Memory B cell (primary cell): ENCODE measurements at places on chromosomes 2 and 18.
A peak's percentile ranks its signal among the peaks of the same experiment; 100 is the strongest.

GRCh38 chr2:237630216-237631000 is 3.0 kb downstream of the LRRFIP1 start:
- H3K27ac ChIP-seq: no peak overlapping the region
- peaks cover 2% of the 10 kb centered on the region for H3K36me3 ChIP-seq
- H3K4me3 ChIP-seq: no peak overlapping the region
- DNase-seq: no peak

GRCh38 chr2:165070076-165070475 is 114.8 kb upstream of the SLC38A11 start:
- no peak for DNase-seq
- no peaks in the 10 kb centered on the region for H3K4me1 ChIP-seq
- H3K4me3 ChIP-seq: no peak overlapping the region
- no peak overlapping the region for H3K27ac ChIP-seq

DNA sequence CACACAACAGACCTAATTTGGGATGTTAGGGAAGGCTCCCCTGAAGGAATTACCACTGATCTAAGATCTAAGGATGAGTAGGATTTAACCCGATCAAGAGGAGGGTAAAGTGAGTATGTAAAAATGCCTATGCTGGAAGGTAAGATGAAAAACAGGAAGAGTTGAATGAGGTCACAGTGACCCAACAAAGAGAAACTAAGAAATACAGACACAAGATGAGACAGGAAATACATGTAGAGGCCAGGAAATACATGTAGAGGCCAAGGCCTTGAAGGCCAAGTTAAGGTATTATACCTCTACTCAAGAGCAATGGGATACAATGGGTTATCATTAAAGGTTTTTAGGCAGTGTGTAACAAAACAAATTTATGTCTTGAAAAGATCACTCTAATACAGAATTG is 131.6 kb upstream of the TANK start:
- no peak overlapping the region for H3K4me3 ChIP-seq
- no peak overlapping the region for H3K27ac ChIP-seq
- H3K4me1 ChIP-seq: no peaks in the 10 kb centered on the region

DNA sequence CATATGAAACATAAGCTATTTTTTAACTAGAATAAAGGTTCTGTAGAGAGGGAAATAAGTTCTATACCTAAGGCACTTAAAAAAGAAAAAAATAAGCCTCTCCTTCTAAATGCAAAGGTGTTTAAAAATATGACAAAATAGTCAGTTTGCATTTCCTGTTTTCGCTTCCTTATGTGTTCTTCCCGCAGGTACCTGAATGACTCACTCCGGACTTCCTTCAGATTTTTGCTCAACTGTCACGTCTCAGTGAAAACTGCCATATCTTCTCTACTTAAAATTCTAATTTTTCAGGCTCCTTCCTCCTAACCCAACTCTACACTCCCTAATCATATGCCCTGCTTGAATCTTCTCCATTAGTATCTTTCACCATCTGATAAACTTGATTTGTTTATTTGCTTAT is 1333.1 kb downstream of the LRP1B start:
- no peak for DNase-seq
- H3K27me3 ChIP-seq: no peaks in the 10 kb centered on the region
- peak overlapping the region; percentile 9 for H3K4me3 ChIP-seq
- H3K36me3 ChIP-seq: no peaks in the 10 kb centered on the region
- H3K4me1 ChIP-seq: peaks cover 4% of the 10 kb centered on the region

- no peak overlapping the region for H3K27ac ChIP-seq
- no peaks in the 10 kb centered on the region for H3K4me1 ChIP-seq
- DNase-seq: no peak
- H3K27me3 ChIP-seq: no peaks in the 10 kb centered on the region
These were observed 189.2 kb upstream of the DSEL start for GRCh38 chr18:67705748-67706147.

- no peaks in the 10 kb centered on the region for H3K27me3 ChIP-seq
- H3K36me3 ChIP-seq: no peaks in the 10 kb centered on the region
- H3K4me3 ChIP-seq: no peak overlapping the region
- DNase-seq: no peak
- H3K4me1 ChIP-seq: peaks cover 11% of the 10 kb centered on the region
These were observed 16.8 kb upstream of the CUL3 start for GRCh38 chr2:224601923-224602322.

DNA sequence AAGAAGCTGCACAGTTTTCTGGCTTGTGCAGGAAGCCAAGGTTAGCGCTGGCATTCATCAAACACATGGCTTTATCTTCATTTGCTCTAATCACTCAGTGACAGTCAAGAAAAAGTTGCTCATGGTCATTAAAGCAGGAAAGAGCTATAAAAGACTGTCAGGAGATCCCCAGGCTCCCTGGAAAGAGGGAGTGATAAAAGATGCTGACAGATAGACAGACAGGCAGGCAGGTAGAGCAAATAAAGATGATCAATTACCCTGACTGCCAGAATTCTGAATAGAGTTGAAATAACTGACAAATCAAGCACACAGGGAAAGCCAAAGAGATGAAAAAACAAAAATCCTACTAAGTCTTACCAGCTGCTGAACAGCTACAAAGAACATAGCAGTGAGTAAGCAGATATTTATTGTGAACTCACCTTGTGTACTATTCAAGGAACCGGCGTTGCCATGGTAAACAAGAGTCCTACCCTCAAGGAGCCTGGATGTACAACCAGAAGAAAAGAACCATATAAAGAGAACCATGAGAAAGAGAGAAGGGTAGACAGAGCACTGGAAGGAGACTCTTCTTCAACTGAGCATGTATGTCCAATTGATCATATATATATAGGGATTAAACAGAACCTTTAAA is 68.0 kb downstream of the RNF152 start:
- H3K27ac ChIP-seq: no peak overlapping the region
- H3K27me3 ChIP-seq: peaks cover 6% of the 10 kb centered on the region

DNA sequence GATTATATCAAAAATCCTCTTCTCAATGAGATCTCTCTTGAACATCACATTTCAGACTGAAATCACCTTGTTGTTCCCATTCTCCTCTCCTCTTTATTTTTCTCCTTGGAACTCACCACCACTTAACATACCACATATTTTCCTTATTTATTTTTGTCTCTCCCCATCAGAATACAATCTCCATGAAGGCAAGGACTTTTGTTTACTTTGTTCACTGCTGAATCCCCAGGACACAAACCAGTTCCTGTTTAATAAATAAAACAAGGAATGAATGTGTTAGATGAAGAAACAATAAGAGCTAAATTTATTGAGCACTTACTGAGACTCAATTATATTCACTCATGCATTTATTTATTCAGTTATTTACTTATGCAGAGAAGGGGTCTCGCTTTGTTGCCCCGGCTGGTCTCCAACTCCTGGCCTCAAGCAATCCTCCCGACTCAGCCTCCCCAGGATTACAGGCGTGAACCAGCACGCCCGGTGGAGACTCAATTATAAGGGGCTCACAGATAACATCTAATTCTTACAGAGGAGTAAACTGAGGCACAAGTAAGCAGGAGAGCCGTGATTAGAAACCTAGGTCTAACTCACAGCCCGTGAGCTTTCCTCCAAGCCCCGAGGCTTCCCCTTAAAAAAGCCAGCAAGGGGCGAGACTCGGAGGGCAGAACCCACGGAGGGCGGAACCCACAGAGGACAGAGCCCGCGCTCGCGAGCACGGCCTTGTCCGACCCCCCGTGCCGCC is 616 bp upstream of the TAF1B start:
- peak overlapping the region; percentile 94 for H3K4me3 ChIP-seq
- DNase-seq: no peak
- no peaks in the 10 kb centered on the region for H3K27me3 ChIP-seq
- H3K4me1 ChIP-seq: peaks cover 24% of the 10 kb centered on the region
- H3K27ac ChIP-seq: peak overlapping the region; percentile 91
- H3K36me3 ChIP-seq: peaks cover 9% of the 10 kb centered on the region

DNA sequence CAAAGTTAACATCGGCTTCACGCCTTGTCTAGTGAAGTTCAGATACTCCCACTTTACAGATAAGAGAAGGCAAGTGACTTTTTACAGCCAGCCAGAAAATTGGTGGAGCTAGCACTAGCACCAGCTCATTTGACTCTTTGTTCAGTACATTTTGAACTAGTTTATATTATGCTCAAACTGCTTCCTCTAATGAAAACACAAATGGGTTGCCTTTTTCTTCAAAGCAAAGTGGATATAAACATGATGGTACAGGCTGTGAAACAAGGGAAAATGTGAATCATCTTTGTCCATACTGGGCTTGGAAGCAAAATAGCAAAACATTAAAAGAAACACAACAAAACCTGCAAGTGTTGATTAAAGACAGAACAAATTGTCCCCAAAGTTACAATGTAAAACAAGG is 99.6 kb upstream of the LHCGR start:
- H3K27me3 ChIP-seq: peaks cover 6% of the 10 kb centered on the region
- no peak overlapping the region for H3K4me3 ChIP-seq
- DNase-seq: no peak
- no peak overlapping the region for H3K27ac ChIP-seq
- no peaks in the 10 kb centered on the region for H3K36me3 ChIP-seq

DNA sequence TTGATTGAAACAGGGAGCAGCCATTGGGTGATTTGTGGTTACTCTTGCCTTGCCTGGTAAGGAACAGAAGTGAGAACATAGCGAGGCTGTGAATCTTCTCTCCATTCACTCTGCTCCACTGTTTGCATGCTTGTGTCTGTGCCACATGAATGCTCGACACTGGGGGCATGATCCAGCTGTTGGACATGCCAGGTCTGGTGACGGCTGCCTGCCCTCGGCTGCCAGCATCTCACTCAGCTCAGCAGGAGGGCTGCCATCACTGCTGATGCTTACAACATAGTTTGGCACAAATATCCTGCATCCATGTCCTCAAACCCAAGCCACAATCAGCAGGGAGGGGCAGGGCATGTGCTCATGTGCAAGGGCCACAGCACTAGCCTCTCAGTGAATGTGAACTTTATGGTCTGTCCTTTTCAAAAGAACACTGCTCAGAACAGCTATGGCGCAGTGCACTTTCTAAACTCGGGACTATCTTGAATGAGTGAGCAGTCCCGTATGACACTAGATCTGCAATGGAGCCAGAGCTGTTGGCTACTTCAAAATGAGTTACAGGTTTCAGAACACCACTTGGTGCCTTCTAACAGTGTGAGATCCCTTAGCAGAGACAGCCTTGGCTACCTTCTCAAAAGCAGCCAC is 126.3 kb downstream of the NRP2 start:
- H3K27ac ChIP-seq: no peak overlapping the region
- H3K4me1 ChIP-seq: no peaks in the 10 kb centered on the region
- peaks cover 9% of the 10 kb centered on the region for H3K27me3 ChIP-seq
- no peaks in the 10 kb centered on the region for H3K36me3 ChIP-seq
- DNase-seq: no peak

- H3K4me3 ChIP-seq: no peak overlapping the region
- DNase-seq: no peak
- H3K27me3 ChIP-seq: peaks cover 1% of the 10 kb centered on the region
- no peaks in the 10 kb centered on the region for H3K4me1 ChIP-seq
- H3K27ac ChIP-seq: no peak overlapping the region
- H3K36me3 ChIP-seq: no peaks in the 10 kb centered on the region
These were observed 47.2 kb downstream of the SDC1 start for GRCh38 chr2:20177556-20178248.

DNA sequence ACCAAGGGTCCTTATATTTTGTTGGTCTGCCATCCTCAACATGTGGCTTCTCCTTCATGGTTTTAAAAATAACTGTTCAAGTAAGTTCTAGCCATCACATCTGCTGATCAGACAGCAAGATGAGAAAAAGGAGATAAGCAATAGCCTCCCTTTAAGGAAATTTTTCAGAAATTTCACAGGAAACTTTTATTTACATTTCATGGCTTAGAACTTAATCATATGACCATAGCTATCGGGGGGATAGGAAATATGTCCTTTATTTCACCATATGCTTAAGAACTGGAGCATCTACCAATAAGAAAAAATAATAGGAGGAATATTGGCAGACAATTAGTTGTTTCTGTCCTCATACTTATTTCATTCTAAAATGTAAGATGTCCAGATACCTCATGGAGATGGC is 16.2 kb downstream of the ATF2 start:
- no peaks in the 10 kb centered on the region for H3K27me3 ChIP-seq
- no peak overlapping the region for H3K4me3 ChIP-seq
- H3K27ac ChIP-seq: no peak overlapping the region
- H3K36me3 ChIP-seq: peaks cover 7% of the 10 kb centered on the region
- H3K4me1 ChIP-seq: peaks cover 23% of the 10 kb centered on the region

- H3K27me3 ChIP-seq: no peaks in the 10 kb centered on the region
- H3K4me1 ChIP-seq: no peaks in the 10 kb centered on the region
- no peak overlapping the region for H3K4me3 ChIP-seq
- H3K36me3 ChIP-seq: peaks cover 42% of the 10 kb centered on the region
- DNase-seq: no peak
These were observed 278.2 kb upstream of the EPAS1 start for GRCh38 chr2:46018773-46019591.

GRCh38 chr2:112184121-112184520 is 45.9 kb downstream of the FBLN7 start:
- no peak overlapping the region for H3K27ac ChIP-seq
- peaks cover 17% of the 10 kb centered on the region for H3K4me1 ChIP-seq
- H3K27me3 ChIP-seq: peaks cover 8% of the 10 kb centered on the region
- H3K36me3 ChIP-seq: no peaks in the 10 kb centered on the region

DNA sequence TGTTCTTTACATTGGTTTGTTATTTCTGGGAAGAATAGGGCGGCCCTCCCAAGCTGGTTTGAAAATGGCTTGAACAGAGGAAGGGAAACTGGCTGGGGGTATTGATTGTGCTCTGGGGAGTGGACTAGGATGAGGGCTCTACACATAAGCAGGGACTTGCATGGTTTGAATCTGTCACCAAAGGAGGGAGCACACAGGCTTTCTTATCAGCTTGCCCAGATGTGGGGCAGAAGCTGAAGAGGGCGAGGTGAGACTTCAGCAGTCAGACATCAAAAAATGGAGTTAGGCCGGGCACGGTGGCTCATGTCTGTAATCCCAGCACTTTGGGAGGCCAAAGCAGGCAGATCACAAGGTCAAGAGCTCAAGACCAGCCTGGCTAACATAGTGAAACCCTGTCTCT is 7.2 kb upstream of the RAB12 start:
- peak overlapping the region; percentile 62 for H3K4me3 ChIP-seq
- no peaks in the 10 kb centered on the region for H3K27me3 ChIP-seq
- peaks cover 30% of the 10 kb centered on the region for H3K4me1 ChIP-seq
- DNase-seq: no peak

- H3K27ac ChIP-seq: no peak overlapping the region
- no peak for DNase-seq
- peaks cover 6% of the 10 kb centered on the region for H3K27me3 ChIP-seq
- no peaks in the 10 kb centered on the region for H3K36me3 ChIP-seq
- H3K4me3 ChIP-seq: no peak overlapping the region
These were observed 415.5 kb downstream of the LRATD1 start for GRCh38 chr2:15048000-15048399.

DNA sequence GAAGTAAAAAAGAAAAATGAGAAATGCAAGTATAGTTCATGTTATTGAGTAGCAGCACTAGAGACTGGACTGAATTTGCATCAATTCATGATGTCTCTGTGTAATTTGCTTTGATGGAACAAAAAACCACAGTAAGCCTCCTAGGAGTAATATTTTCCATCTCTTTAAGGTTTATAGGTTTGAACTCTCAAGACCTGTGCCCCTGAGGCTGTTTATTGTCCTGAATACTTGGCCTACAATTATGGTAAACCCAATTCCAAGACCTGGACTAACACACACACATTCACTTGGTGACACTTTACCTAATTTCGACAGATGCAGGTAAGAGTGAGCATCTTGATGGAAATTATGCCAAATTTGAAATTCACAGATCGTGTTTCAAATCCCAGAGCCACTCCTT is 71.8 kb upstream of the ZNF521 start:
- H3K36me3 ChIP-seq: no peaks in the 10 kb centered on the region
- no peak overlapping the region for H3K4me3 ChIP-seq
- no peaks in the 10 kb centered on the region for H3K27me3 ChIP-seq
- no peak for DNase-seq
- no peaks in the 10 kb centered on the region for H3K4me1 ChIP-seq
- no peak overlapping the region for H3K27ac ChIP-seq
